ENCODE measurements at places on chromosomes 3 and 15. TPM values are rescaled to one million over a fixed set of nuclear protein-coding genes. Genes with fewer than 3 reads are reported as not detected.

DLEC1 gene
- total RNA-seq, result 0.05 TPM

BOC gene
- 23.2 TPM for total RNA-seq

MESP2 gene
- total RNA-seq, result 1.3 TPM

CYP1A2 gene
- not detected for total RNA-seq

NUSAP1 gene
- total RNA-seq, result 5.3 TPM

SRGAP3 gene
- total RNA-seq, result 3.7 TPM

MINAR1 gene
- total RNA-seq, result 1.00 TPM

CHRFAM7A gene
- 0.54 TPM for total RNA-seq

LXN gene
- total RNA-seq, result 71.8 TPM

SLC12A1 gene
- total RNA-seq, result not detected

HIGD2B gene
- total RNA-seq, result not detected

TNFAIP8L3 gene
- total RNA-seq, result 6.6 TPM

ASB14 gene
- total RNA-seq, result not detected

NR1I2 gene
- not detected for total RNA-seq

CXCR6 gene
- not detected for total RNA-seq

ADAMTS9 gene
- 13.1 TPM for total RNA-seq

MKRN3 gene
- total RNA-seq, result 0.37 TPM

RLBP1 gene
- not detected for total RNA-seq

TBC1D21 gene
- not detected for total RNA-seq

BFSP2 gene
- total RNA-seq, result not detected

CFAP91 gene
- 0.05 TPM for total RNA-seq

ONECUT1 gene
- not detected for total RNA-seq

RFX7 gene
- 9.2 TPM for total RNA-seq

DGKG gene
- total RNA-seq, result not detected

PFKFB4 gene
- 14.8 TPM for total RNA-seq

GAP43 gene
- 4.9 TPM for total RNA-seq

FGF7 gene
- 129 TPM for total RNA-seq

WDR93 gene
- not detected for total RNA-seq

C3orf20 gene
- total RNA-seq, result not detected

ISG20 gene
- total RNA-seq, result 3.8 TPM

POPDC2 gene
- 3.8 TPM for total RNA-seq

MAGEL2 gene
- 0.05 TPM for total RNA-seq

SUSD5 gene
- 2.2 TPM for total RNA-seq

DUOX1 gene
- total RNA-seq, result not detected

IMP3 gene
- total RNA-seq, result 115 TPM

CSPG5 gene
- not detected for total RNA-seq

CP gene
- 2.4 TPM for total RNA-seq

ENTPD3 gene
- 0.06 TPM for total RNA-seq

MANF gene
- total RNA-seq, result 83.4 TPM

All from cardiac ventricle fibroblast (primary cell).